Endodermal cell (in vitro differentiated cells): ENCODE measurements at places on chromosomes 3 and 15. TPM values are rescaled to one million over a fixed set of nuclear protein-coding genes. Genes with fewer than 3 reads are reported as not detected.

GRCh38 chr3:172303181-172303580 is 145.1 kb downstream of the GHSR start:
- H3K27ac ChIP-seq, result no peak overlapping the region
- H3K4me3 ChIP-seq, result no peak overlapping the region
- DNase-seq, result no peak
- no peaks in the 10 kb centered on the region for H3K27me3 ChIP-seq
- peaks cover 96% of the 10 kb centered on the region for H3K36me3 ChIP-seq

The PLSCR5 gene
- not detected in 2 replicates for total RNA-seq

- peaks cover 19% of the 10 kb centered on the region for H3K36me3 ChIP-seq
- H3K27me3 ChIP-seq, result no peaks in the 10 kb centered on the region
- DNase-seq, result peak; percentile 93
- H3K4me3 ChIP-seq, result no peak overlapping the region
Measured at GRCh38 chr15:74787251-74788041, 5.6 kb downstream of the CSK start.

GRCh38 chr3:115626721-115627120 is 3.4 kb downstream of the GAP43 start:
- H3K36me3 ChIP-seq, result no peaks in the 10 kb centered on the region
- H3K27ac ChIP-seq, result peak overlapping the region; percentile 30
- H3K4me1 ChIP-seq, result peaks cover 6% of the 10 kb centered on the region
- DNase-seq, result no peak

DNA sequence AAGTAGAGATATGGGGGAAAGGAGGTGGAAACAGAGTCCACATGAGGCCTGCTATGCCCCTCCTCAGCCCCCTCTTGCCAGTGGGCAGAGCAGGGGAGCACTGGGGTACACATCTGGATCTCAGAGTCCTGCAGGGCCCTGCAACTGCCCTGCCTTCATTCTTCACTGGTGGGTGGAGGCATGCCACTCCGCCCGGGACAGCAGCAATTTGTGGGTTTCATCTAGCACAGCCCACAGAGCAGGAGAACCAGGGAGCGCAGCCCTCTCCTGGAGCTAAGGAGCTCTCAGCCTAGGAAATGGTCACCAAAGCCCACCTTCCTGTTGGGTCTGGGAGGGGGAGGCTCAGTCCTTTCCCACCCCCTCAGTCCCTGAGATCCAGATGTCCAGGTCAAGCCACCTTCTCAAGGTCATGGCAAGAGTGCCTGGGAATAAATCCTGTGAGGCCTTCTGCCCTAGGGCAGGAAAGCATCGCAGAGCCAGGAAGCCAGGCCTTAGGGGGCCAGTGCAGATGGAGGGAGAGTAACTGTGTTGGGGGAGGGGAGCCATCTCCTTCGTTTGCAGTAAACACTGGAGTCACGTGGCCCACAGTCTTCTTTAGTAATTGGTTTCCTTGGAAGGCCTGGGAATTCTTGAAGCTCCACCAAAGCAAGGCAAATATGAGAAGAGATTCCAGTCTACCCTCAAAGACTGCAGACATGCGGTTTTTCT is 31.0 kb downstream of the ANP32A start:
- no peaks in the 10 kb centered on the region for H3K27me3 ChIP-seq
- H3K36me3 ChIP-seq, result peaks cover 60% of the 10 kb centered on the region
- no peak overlapping the region for H3K4me3 ChIP-seq
- H3K27ac ChIP-seq, result peak overlapping the region; percentile 10

- peak overlapping the region; percentile 14 for H3K4me3 ChIP-seq
- DNase-seq, result no peak
- no peaks in the 10 kb centered on the region for H3K36me3 ChIP-seq
- peaks cover 6% of the 10 kb centered on the region for H3K4me1 ChIP-seq
Measured at GRCh38 chr3:22734756-22735155, 468.4 kb upstream of the UBE2E2 start.

- no peaks in the 10 kb centered on the region for H3K36me3 ChIP-seq
- H3K4me1 ChIP-seq, result peaks cover 3% of the 10 kb centered on the region
- H3K4me3 ChIP-seq, result no peak overlapping the region
- H3K27me3 ChIP-seq, result no peaks in the 10 kb centered on the region
- no peak overlapping the region for H3K27ac ChIP-seq
- DNase-seq, result peak; percentile 48
Measured at GRCh38 chr3:154904328-154904727, 175.8 kb upstream of the MME start.

GRCh38 chr3:115347737-115348136 is 200.6 kb upstream of the ZBTB20 start:
- H3K27ac ChIP-seq, result no peak overlapping the region
- no peak overlapping the region for H3K4me3 ChIP-seq
- H3K27me3 ChIP-seq, result no peaks in the 10 kb centered on the region
- no peak for DNase-seq
- H3K36me3 ChIP-seq, result no peaks in the 10 kb centered on the region

DNA sequence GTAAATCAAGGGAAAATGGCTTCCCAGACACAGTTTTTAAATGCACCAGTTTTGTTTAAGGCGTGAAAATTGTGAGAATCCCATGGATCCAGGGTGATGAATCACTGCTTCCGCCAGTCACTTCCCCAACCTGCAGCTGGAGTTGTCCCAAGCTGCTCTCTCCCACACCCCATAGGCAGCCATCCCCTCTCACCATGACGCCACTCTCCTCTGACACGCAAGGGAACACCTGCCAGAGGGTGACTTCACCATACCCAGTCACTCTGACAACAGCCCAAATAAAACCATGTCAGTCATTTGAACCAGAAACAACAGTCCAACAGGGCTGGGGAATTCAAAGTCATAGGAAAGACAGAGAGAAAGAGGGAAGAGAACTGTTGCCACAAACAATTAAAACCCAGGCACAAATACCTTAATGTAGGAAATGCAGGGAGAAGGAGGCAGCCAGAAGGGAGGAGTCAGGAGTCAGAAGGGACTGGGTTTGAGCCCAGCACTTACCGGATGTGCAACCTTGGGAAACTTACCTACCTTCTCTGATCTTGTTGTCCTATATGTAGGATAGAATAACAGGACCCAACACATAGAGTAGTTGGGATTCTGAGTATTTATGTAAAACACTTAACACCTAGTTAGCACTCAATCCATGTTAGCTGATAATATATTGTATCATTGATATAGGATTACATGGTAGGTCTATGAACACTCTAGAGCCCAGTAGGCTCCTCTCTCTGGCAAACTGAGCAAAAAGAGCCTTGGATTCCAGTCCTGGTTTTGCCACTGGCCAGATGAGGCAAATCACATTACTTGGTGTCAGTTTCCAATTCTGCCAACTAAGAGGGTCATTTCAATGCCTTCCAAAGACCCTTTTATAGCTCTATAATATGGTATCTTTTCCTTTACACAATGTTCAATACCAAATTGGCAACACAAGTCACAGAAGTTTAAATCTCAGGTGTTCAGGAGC is 326.3 kb upstream of the ICE2 start:
- H3K27ac ChIP-seq, result no peak overlapping the region
- H3K36me3 ChIP-seq, result no peaks in the 10 kb centered on the region
- no peak overlapping the region for H3K4me3 ChIP-seq
- H3K27me3 ChIP-seq, result no peaks in the 10 kb centered on the region

DNA sequence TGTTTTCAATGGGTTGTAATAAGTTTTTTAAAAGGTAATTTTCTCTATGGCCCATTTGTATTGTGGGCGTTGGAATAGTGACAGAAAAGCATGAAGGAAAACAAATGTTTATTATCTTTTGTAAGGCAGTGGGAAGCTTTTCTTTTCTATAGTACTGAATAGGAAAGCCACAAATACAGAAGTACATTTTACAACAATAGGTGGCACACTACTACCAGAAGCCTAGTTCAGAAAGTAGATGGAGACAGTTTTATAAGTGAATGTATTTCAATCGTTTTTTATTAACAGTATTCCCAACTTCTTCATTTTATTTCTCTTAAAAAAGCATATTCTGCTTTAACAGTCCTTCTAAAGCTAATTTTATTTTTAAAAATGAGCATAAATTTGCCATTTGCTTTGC is 296.7 kb downstream of the PTPRG start:
- peaks cover 5% of the 10 kb centered on the region for H3K4me1 ChIP-seq
- H3K27ac ChIP-seq, result no peak overlapping the region
- H3K36me3 ChIP-seq, result no peaks in the 10 kb centered on the region
- H3K27me3 ChIP-seq, result no peaks in the 10 kb centered on the region

The DUOX1 gene
- 1.2 and 1.9 TPM in 2 replicates for total RNA-seq

The HCN4 gene
- 2.8 and 3.1 TPM in 2 replicates for total RNA-seq

The ACOX2 gene
- total RNA-seq, result 8.6 and 9.8 TPM in 2 replicates

The MEIS2 gene
- 5.3 and 7.1 TPM in 2 replicates for total RNA-seq

- no peaks in the 10 kb centered on the region for H3K4me1 ChIP-seq
- no peak overlapping the region for H3K27ac ChIP-seq
- no peaks in the 10 kb centered on the region for H3K27me3 ChIP-seq
- DNase-seq, result no peak
Measured at GRCh38 chr3:133954717-133955360, 59.2 kb upstream of the RAB6B start.

DNA sequence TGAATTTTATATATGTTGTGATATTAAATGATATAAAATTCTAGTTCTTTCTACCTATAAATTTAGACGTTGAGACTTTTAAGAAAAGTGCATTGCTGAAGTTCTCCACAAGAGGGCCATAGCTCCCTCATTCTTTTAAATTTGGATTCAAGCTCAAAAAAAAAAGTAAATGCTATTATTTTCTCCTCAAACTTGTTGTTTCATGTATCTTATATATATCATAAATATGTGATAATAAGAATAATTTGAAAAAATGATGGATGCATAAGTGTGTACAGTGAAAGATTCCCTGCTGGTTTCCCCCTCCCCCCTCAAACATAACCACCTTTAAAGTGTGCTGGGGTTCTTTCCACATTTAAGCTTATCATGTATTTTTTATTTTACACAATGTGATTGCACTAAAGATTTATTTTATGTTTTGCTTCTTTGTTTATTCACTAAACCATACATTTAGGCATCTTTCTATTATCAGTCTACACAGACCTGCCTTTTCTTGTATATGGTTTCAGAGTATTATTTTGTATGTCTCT is 769.4 kb upstream of the GOLIM4 start:
- no peaks in the 10 kb centered on the region for H3K4me1 ChIP-seq
- H3K4me3 ChIP-seq, result no peak overlapping the region
- H3K36me3 ChIP-seq, result no peaks in the 10 kb centered on the region

The CD96 gene
- total RNA-seq, result not detected in 3 replicates
